ENCODE measurements at places on chromosomes 6 and 20.

GRCh38 chr6:155088856-155089255 lies 93.7 kb downstream of the TIAM2 start:
- DNase-seq = no peak

GRCh38 chr20:2234598-2235191 lies 61.1 kb upstream of the TGM3 start:
- DNase-seq = no peak

GRCh38 chr6:154529957-154530356 lies 19.5 kb upstream of the CNKSR3 start:
- no peak for DNase-seq

DNA sequence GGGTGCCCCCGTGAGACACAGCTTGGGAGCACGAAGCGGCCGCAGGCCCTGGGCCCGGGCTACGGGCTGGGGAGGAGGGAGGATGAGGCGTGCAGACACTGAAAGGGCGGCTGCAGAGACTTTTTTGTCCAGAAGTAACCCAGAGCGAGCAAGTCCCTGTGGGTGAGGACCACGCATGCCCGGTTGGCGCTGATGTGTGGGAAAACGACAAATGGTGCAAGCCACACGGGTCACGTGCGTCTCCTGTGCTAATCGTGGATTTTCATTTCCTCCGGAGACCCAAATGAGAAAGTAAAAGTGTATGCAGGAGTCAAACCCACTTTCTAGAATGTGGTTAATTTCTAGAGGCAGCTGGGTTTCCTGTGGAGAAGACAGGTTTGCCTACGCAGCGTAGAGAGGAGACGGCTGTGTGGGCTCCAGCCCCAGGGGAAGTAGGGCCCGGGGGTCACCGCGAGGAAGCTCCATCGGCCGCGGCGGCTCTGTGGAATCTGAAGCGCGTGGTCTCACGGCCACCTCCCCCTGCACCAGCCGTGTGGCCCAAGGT lies 19.0 kb downstream of the DLL1 start:
- no peak for DNase-seq

DNA sequence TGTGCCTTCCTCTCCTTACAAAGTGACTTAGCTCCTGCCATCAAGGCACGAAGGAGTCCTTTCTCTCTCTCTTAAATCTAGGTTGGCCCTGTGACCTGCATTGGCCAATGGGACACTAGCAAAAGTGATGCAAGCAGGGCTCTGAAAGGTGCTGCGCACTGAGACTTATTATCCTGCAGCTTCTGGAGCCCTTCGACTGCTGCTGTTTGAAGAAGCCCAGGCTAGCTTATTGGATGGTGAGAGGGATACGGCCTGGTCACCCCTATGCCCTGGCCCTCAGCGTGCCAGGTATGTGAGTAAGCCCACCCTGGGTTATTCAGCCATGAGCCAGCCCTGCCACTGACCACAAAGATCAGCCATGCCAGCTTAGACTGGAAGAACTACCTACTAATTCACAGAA lies 74.5 kb upstream of the GGTLC1 start:
- DNase-seq = no peak

DNA sequence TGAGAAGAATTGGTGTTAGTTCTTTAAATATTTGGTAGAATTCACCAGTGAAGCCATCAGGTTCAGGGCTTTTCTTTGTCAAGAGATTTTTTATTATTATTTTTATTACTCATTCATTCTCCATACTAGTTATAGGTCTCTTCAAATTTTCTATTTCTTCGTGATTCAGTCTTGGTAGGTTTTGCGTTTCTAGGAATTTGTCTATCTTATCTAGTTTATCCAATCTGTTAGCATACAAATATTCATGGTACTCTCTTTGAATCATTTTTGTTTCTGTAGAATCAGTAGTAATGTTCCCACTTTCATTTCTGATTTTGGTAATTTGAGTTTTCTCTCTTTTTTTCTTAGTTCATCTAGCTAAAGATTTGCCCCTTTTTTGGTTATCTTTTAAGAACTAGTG lies 52.3 kb upstream of the PRDM1 start:
- DNase-seq = no peak

DNA sequence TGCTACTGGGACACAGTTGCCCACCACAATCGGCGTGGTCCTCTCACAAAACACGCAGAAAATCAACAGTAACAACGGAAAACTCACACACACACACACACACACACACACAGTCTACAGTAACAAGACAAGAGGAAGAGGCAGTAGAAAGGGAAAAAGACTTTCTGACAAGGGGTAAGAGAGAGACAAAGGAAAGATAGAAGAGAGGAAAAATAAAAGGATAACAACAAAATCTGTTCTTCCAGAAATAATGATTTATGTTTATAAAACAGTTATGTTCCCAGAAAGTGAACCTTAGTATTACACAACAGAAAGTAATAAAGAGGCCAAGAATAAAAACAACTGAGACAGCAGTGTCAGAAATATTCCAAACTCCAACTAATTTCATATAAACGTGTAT lies 2.9 kb downstream of the RANBP9 start:
- DNase-seq = no peak

DNA sequence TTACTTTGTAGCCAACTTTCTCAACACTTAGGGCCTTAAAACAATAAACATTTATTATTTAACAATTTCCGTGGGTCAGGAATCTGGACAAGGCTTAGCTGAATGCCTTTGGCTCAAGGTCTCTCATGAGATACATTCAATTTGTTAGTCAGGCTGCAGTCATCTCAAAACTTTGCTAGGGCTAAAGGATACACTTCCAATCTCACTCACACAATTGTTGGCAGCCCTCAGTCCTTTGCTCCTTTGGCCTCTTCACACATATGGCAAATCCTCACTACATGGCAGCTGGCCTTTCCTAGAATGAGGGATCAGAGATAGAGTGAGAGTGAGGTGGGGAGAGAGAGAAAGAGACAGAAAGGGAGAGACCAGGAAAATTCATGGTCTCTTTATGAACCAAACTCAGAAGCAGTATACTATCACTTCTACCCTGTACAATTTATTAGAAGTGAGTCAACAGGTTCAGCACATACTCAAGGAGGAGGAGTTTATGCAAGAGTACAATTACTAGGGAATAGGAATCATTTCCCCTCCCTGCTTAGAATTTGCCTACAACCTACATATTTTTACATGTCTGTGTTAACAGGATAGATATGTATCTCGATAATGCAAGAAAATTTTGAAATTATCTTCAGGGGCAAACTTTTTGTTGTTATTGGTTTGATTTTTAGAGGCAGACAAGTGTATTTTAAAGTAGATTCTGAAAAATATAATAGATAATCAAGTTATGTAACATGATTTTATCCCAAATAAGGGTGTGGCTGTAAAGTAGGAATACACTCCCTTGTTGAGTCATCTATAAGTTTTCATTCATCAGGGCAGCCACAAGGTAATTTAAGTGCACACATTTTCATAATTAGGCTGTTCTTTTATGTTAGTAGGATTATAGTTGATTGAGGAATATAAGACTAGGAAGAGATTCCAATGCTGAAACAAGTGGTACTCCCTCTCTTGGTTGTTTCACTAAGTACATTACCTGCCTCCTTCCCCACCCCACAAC lies 85.9 kb upstream of the HMGCLL1 start:
- DNase-seq = no peak

DNA sequence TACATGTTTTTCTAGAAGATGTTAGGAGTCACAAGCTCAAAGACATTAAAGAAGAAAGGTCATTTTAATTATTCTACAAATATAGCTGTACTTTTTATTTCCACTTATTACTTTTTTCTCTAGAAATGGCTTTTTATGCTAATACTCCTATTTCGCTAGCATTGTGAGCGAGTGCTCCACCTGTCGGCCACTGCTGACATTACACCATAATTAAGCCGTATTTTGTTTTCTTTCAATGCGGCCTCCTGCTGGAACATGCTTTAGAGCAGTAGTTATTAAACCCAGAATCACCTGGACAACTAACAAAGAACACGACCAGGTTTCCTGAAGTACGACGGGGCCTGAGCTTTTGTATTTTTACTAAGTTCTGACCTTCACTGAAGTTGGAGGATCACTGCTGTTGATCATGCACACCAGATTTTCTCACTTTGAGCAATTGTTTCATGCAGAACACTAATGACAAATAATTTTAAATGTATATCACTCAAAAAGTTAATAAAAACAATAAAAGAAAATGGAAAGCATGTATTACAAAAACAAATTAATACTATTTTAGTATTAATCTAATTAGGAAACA lies 74.1 kb upstream of the PAK5 start:
- no peak for DNase-seq

DNA sequence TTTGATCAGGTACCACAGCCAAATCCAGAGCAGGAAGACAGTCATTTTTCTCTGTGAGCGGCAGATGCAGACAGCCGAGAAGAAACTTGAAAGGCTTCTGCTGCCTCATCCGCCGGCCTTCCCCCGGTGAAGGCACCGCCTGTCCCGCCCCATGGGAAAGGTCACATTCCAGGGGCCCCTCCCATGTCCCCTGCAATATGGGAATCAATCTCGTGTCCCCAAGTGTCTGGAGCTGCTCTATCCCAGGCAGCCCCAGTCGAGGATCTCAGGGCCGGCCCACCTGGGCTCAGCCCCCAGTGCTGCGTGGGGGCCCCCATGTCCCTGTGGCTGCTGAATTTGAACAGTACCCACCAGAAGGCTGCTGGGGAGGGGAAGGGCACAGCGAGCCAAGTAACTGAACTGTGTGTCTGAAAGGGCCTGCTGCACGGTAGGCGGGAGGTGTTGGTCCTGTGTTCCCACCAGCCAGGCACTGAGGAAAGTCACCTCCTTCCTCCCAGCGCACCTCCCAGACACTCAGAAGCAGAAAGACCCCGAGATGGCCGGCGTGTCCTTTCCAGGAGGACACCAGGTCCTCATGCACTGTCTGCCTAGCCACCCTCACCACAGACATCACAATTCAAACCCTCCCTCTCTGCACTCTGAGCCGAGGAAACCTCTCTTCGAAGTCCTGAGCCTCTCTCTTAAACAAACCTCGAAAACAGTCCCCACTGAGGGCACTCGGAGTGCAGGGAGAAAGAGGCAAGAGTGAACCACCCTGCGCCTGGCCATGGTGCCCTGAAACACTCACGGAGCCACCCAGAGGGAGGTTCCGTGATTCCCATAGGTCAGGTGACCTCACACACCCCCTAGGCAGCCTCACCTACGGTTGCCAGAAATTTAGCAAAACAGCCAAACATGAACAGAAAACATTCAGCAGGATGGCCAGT lies 99.3 kb downstream of the PSMB1 start:
- DNase-seq = no peak

- no peak for DNase-seq
Observed at GRCh38 chr20:20368418-20369249, 730 bp downstream of the INSM1 start.

DNA sequence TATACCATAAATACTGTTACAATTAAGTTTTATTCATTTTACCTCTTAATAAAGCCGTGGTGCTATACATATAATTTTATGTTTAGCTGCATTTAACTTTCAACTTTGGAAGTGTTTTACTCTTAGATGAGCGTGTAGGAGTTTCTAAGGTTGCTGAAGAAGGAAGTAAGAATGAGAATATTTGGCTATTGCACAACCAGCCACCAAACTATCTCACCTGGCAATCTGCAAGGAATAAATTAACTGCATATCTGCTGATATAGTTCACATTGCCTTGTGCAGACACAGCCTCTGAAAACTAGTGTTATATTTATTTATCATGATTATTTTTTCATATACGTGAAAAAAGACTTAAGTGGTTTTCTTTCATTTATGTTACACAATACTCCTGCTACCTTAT lies 230.4 kb downstream of the PLCB1 start:
- DNase-seq = no peak

- no peak for DNase-seq
Observed at GRCh38 chr20:46709459-46710152, at the start of gene SLC2A10. SLC2A10 (plus strand) TSS chr20:46709649; CDS start chr20:46709737, 88 bp downstream.

DNA sequence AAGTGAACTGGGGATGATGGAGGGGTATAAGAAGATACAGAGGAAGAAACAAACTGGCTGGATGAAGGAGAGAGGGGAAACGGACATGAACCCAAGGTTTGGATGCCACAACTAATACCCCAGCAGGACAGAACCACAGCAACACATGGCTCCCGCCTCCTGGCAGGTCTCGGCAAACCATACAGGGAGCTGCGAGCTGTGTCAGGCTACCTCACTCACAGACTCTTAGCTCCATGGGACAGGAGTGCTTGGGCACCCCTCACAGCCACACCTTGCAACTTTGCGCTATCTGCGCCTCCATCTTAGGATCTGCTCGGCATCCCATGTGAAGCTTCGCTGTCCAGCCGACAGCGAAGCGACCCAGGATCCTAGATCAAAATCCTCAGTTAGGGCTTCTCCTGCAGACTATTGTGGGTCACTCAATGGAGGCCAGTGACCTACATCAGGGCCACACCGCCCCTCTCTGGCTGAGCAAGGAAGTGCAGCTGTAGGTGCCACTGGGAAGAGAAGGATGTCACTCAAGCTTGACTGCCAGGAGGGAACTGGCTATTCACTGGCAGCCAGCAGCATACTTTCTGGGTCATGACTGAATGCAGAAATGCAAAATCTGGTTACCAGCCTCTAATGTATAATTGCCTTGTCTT lies 174.4 kb upstream of the RIN2 start:
- peak; percentile 27 for DNase-seq

GRCh38 chr6:95935736-95936135 lies 80.0 kb upstream of the FUT9 start:
- DNase-seq = no peak

GRCh38 chr6:21426841-21427490 lies 166.6 kb upstream of the SOX4 start:
- DNase-seq = no peak

DNA sequence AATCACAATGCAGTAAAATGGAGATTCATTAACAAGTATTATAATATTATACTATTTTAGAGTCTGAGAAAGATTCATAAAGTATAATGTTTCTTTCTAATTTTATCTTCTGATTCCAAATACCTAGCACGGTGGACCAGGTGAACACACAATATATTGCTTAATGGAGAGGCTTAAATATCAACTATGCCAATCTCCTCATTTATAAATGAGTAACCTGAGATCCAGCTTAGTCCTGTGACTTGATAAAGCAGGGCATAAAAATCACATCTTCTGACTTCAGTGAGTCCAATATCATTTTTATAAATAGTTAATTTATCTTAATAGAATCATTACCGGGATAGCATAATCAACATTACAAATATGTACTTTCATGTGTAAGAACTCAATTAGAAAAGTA lies 144.4 kb upstream of the GJE1 start:
- DNase-seq = no peak

DNA sequence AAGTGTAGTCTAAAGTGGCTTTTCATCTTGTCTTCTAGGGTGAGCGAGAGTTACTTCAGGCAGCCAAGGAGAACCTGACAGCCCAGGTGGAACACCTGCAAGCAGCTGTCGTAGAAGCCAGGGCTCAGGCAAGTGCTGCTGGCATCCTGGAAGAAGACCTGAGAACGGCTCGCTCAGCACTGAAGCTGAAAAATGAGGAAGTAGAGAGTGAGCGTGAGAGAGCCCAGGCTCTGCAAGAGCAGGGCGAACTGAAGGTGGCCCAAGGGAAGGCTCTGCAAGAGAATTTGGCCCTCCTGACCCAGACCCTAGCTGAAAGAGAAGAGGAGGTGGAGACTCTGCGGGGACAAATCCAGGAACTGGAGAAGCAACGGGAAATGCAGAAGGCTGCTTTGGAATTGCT lies 27.1 kb downstream of the C20orf173 start:
- no peak for DNase-seq

- no peak for DNase-seq
Observed at GRCh38 chr6:8149350-8149749, 47.0 kb upstream of the EEF1E1 start.
